ENCODE measurements at places on chromosomes 2 and 18. TPM values are rescaled to one million over a fixed set of nuclear protein-coding genes. Genes with fewer than 3 reads are reported as not detected.

DNA sequence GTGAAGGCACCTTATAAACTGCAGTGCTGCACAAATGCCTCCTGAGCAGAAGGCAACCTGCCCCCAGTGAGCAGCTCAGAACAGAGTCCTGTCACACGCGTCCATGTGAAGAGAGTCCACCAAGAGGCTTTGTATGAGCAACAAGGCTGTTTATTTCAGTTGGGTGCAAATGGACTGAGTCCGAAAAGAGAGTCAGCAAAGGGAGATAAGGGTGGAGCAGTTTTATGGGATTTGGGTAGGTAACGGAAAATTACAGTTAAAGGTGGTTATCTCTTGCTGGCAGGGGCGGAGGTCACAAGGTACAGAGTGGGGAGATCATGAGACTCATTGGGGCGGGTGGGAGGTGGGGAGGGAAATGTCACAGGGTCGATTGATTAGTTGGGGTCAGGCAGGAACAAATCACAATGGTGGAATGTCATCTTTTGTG, 53.4 kb upstream of the RALBP1 start:
- DNase-seq = no peak

DNA sequence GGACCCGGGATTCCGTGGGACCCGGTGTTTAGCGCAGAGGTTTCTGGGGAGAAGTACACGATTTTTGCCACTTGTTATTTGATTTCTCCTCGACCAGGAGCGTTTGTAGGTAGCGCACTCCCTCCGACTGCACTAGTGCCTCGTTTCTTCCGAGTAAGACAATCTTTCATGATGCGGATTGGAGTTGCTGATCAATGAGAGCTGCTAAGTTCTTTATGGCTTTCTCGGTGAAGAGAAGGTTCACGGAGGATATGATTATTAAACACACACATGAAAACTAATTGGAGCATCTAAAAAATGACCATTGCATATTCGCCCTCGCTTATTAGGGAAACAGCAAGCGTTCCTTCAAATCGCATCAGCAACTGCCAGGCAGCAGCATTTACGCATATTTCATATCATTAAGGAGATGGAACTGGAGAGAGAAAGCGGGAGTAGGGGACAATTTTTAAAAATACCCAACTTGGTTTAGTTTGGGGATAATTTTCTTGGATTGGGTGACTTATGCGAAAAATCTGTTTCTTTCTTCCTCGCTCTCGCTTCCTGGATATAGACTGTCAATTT, 616 bp downstream of the EML6 start:
- no peak for DNase-seq

- DNase-seq = no peak
These were observed 97.2 kb downstream of the DTNA start for GRCh38 chr18:34807106-34807796.

DNA sequence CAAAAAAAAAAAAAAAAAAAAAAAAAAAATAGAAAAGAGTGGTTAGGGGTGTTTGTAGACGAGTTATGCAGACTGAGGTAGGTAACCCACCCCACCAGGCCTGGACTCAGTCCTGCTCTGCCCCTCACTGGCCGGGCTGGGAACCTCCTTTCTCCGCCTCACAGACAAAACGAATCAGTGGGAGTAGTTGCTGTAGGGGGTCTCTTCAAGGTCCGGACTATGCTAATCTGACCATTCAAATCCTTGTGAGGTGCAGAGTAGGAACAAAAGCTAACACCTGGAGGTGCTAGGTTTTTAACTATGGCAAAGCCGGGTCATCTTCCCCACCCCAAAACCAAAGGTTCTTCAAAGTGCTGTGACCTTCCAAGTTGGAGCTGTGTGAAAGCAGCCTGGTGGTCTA, 223.7 kb downstream of the SLC4A3 start:
- DNase-seq = no peak

The CAVIN2 gene
- total RNA-seq = 16.4 TPM

- peak; percentile 42 for DNase-seq
These were observed 1.2 kb downstream of the MEX3C start for GRCh38 chr18:51196118-51196810.

- no peak for DNase-seq
These were observed 69.2 kb downstream of the SPTBN1 start for GRCh38 chr2:54525321-54525720.

The ABCG5 gene
- total RNA-seq = 0.96 TPM

The KLHL41 gene
- 0.72 TPM for total RNA-seq

The MLPH gene
- 18.5 TPM for total RNA-seq

DNA sequence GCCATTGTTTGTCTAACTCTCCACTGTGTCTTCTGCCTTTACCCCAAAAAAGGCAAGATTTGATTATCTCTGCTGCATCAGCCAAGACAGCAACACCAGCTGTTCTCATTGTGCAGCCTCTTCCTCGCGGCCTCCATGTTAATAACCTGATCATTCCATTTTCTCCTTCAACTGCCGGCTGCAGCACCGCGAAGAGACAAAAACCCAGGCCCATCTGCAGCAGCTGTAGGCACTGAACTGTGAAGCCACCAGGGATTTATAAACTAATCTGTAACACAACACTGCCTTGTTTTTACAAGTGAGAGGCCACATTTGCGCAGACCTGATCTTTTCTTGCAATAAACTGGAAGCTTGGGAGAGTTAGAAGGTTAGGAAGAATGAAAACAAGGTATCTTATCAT, 147.8 kb downstream of the SATB2 start:
- no peak for DNase-seq

DNA sequence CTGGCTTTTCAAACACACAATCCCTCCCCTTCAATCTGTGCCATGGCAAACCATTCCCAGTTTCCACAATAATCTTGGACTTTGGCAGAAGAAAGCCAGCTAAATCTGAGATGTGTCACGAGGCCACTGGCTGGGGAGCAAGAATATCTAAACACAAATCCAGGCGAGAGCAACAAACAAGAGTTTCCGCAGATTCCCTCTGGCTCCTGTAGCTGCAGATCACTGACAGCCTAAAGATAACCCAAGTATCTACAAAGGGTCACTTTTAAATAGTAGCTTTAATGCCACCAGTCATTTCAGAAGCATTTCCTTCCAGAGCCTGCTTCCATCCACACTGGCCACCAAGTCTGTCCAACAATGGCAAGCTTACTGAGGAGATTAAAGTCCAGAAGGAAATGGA, 86.9 kb downstream of the ACVR1 start:
- DNase-seq = peak; percentile 50

DNA sequence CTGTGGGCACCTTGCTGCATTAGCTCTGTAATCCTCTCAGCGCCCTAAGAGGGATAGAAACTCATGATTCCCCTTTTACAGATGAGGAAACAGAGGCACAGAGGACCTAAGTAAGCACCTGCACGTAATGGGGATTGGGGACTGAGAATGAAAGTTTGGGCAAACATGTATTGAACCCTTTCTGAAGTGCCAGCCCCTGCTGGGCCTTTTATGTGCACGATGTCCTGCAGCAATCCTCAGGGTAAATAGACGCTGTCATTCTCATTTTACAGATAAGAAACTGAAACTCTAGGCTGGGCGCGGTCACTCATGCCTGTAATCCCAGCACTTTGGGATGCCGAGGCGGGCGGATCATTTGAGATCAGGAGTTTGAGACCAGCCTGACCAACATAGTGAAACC, 117.4 kb downstream of the STPG4 start:
- no peak for DNase-seq

DNA sequence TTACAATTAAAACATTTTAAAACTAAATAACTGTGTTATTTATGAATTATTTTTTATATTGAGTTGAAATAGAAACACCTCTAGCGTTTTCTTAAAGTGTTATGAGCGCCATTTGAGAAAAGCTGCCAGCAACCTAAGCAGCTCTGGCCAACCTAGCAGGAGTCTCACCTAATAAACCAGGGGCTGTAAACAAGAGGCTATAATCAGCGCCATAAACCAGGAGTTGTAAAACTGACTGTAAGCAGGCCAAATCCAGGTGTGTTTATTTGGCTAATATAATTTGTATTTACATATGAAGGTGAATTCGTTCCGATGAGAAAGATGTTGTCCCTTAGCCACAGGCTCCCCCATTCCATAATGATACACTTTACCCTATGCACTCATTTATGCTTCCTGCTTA, 34.7 kb downstream of the LRRTM1 start:
- DNase-seq = no peak

- DNase-seq = no peak
These were observed 74.9 kb upstream of the PELI1 start for GRCh38 chr2:64219149-64219548.

- no peak for DNase-seq
These were observed 74.8 kb upstream of the PIEZO2 start for GRCh38 chr18:11224153-11224552.

- DNase-seq = no peak
These were observed 13.1 kb upstream of the ACTR3 start for GRCh38 chr2:113876503-113877387.

DNA sequence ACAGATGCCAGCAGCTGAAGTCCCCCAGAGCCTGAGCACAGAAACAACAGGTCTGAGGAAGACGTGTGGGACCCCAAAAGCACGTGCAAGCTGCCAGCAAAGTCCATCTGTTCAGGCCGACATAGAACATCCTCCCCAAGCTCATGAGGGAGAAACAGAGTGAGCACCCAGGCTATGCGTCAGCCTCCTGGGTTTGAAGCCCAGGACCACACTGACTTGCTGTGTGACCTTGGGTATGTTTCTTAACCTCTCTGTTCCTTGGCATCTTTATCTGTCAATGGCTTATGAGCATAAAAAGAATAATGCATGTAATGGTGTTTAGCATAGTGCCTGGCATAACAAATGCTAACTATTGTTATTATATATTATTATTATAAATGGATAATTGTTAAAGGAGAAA, 40.3 kb downstream of the COL4A4 start:
- no peak for DNase-seq

DNA sequence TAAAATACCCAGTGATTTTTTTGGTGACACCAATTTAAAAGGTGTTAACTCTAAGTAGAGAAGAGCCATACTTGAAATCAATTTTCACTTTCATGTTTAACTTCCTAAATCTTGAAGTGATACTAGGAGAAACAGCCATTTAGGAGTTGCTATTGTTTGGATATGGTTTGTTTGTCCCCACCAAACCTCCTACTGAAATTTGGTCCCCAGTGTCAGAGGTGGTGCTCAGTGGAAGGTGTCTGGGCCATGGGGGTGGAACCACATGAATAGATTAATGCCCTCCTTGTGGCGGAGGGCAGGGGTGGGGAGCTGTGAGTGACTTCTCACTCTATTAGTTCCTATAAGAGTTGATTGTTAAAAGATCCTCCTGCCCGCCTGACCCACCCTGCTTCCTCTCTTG, 377.9 kb downstream of the DLGAP1 start:
- no peak for DNase-seq

- no peak for DNase-seq
These were observed 120.5 kb downstream of the AGAP1 start for GRCh38 chr2:235614176-235614860.

The DOK6 gene
- 13.7 TPM for total RNA-seq

DNA sequence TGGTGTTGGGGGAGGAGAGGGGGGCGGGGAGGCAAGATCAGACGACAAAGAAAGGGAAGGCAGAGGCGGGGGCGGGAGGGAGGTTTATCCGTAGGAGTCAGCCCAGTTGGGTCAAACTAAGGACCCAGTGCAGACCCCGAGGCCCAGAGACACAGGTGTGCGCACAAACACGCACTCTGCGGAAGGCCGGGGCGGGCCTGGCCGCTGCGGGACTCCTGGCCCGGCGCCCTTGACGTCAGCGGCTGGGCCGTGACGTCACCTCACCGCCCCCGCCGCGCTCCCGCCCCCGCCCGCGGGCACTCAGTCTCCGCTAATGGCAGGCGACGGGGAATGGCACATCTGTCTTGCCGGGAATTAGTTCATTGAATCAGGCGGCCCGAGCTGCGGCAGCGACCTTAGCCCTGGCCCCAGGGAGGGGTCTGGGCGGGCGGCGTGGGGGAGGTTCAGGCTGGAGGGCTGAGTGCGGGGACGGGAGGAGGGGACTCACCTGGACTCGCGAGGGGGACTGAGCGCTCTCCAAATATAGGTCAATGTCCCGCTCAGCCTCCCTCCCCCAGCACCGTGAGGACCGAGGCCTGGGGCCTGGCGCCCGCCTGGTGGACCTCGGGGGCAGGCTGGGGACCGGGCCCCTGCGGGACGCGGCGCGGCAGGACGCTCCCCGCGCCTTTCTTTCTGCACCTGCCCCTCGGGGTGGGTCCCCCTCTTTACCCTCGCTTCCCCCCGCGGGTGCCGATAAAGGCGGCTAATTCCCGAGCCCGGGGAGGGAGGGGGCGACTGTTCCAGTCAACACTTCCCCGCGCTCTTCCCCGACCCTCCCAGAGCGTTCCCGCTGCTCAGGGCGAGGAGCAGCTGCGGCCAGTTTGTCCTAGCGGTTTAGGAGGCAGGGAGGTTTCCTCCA, 15.5 kb upstream of the ECEL1 start:
- DNase-seq = no peak

GRCh38 chr18:48569915-48570264, 31.1 kb downstream of the CTIF start:
- no peak for DNase-seq

DNA sequence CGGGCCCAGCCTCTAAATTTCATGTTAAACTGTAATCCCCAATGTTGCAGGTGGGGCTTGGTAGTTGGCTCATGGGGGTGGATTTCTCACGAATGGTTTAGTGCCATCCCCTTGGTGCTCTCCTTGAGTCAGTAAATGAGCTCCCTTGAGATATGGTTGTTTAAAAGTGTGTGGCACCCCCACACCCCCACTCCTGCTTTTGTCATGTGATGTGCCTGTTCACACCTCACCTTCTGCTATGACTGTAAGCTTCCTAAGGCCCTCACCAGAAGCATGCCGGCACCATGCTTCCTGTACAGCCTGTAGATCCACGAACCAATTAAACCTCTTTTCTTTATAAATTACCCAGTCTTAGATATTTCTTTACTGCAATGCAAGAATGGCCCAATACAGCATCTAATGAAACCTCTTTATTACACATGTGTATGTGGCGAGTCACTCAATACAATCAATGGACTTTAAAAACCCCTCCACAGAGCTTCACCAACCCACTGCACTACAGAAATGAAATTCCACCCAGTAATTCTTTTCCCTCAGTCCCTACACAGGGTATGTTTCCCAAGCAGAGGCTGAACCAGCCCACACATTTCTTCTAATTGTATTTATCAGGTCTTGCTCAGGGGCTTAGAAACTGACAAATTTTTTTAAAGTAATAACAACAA, 47.3 kb downstream of the WDFY1 start:
- DNase-seq = no peak

The FBXO36 gene
- total RNA-seq = 0.72 TPM

- DNase-seq = peak; percentile 14
These were observed 222.8 kb upstream of the CDH7 start for GRCh38 chr18:65527879-65528633.

The SERPINB10 gene
- 0.96 TPM for total RNA-seq

The DAW1 gene
- not detected for total RNA-seq

GRCh38 chr18:57527556-57528229, 58.8 kb downstream of the FECH start:
- DNase-seq = no peak

GRCh38 chr2:210998334-210998733, 441.9 kb downstream of the CPS1 start:
- DNase-seq = no peak

DNA sequence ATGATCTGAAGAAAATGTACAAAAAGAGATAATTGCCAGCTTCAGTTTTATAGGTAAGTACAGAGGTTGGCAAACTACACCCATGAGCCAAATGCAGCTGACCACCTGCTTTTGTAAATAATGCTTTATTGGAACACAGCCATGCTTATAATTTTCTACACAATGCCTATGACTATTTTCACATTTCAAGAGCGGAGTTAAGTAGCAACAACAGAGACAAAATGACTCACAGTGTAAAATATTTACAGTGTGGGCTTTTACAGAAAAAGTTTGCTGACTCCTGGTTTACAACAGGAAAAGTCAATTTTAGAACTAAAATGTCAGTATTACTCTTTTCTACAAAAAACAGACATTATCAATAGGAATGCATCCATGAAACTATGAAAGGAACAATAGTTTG, 26.0 kb downstream of the CWC22 start:
- DNase-seq = no peak
